ENCODE measurements at places on chromosomes 4 and X. TPM values are rescaled to one million over a fixed set of nuclear protein-coding genes. Genes with fewer than 3 reads are reported as not detected.

The SPANXC gene
- not detected for total RNA-seq

The CXorf58 gene
- not detected for total RNA-seq

The HSPA4L gene
- 8.0 TPM for total RNA-seq

The LRBA gene
- 25.3 TPM for total RNA-seq

The GUCY1A1 gene
- 0.48 TPM for total RNA-seq

The SLC6A8 gene
- total RNA-seq: 57.9 TPM

The GAGE2A gene
- total RNA-seq: not detected

The PCYT1B gene
- total RNA-seq: 6.3 TPM

The FAM9B gene
- not detected for total RNA-seq

The FTSJ1 gene
- total RNA-seq: 64.4 TPM

The L1CAM gene
- 347 TPM for total RNA-seq

The EPGN gene
- 0.77 TPM for total RNA-seq

DNA sequence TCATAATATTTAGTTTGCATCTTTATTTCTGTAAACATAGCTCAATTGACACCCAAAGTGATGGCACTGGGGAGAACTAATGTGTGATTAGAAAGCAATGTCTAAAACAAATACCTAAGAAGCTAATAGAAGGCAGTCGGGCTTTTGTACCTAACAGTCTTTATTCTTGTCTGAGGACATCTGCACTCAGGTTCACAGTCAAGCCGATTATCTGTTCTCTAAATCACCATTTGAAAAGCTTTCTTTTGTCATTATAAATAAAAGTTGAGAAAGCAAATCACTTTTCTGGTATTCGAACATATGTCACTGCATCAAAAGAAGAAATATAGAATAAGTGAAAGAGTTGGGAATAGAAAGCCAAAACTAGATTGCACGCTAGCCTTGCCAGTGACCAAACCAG is 2037.9 kb upstream of the TENM3 start:
- no peak for DNase-seq

GRCh38 chr4:121164291-121164690 is at the start of gene TNIP3:
TSS of gene TNIP3 (minus strand) at chr4:121164321. CDS start at chr4:121164125, 196 bp downstream.
- DNase-seq: peak; percentile 54

- DNase-seq: peak; percentile 96
These were observed 45.8 kb upstream of the IL21 start for GRCh38 chr4:122666527-122667245.

- peak; percentile 83 for DNase-seq
These were observed 200.0 kb downstream of the IL1RAPL1 start for GRCh38 chrX:28787206-28787605.

DNA sequence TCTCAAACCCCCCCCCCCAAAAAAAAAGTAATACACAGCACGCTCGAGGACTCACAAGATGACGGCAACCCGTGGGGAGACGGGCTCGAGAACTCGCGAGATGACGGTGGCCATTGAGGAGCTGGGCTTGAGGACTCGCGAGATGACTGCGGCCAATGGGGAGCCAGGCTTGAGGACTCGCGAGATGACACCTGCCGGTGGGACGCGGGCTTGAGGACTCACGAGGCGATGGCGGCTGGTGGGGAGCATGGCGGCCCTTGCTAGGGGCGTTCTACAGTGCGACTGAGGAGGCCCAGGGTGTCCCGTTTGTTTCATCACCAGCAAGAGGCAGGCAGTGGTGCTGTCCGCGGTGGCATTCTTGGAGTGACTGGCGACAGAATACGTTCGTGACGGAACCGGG is 172.4 kb upstream of the MAGEB16 start:
- no peak for DNase-seq

DNA sequence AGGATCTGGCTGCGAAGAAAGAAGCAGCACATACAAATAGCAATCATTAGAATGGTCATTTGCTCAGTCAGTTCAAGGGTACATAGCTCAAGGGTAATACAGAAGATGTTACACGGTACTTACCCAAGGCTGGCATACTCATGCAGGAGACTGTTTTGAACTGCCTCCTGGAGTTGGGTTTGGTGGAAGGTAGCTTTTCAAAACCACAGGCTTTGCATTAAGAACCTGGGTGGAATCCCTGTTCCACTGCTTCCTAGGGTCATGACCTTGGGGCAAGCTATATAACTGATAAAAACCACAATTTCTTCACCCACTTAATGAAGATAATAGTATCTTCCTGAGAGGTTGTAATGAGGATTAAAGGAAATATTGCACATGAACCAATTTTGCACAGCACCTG is 36.5 kb downstream of the TBC1D9 start:
- no peak for DNase-seq

DNA sequence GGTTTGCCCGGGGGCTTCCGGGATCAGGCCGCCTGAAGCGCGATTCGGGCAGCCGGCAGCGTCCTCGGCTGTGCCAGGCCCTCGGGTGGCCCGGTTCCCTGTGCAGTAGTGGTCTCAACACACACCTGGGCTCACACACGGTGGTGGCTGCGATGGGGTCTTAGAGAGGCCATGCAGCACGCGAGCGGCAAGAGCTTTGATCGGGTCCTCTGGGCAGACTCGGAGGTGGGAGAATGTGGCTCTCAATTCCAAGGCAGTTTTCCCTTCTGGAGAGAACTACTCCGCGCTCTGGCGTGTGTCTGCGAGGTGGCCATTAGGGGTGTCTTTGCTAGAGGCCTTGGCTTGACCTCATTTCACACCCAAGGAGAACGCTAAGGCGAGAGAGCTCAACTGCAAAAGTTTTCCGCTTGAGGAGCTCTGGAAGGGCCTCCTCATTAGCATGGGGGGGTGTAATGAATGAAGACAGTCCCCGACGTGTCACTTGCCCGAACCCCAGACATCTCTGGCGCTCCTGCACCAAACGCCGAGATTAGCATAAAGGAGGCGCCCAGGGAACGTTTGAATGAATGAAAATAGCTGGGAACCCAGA is 771 bp upstream of the RBPJ start:
- peak; percentile 37 for DNase-seq

GRCh38 chr4:42676066-42676951 is 19.4 kb upstream of the ATP8A1 start:
- no peak for DNase-seq

- DNase-seq: no peak
These were observed 37.9 kb upstream of the DHX15 start for GRCh38 chr4:24622146-24622834.

GRCh38 chr4:14518136-14518535 is 484.1 kb upstream of the CPEB2 start:
- DNase-seq: no peak

DNA sequence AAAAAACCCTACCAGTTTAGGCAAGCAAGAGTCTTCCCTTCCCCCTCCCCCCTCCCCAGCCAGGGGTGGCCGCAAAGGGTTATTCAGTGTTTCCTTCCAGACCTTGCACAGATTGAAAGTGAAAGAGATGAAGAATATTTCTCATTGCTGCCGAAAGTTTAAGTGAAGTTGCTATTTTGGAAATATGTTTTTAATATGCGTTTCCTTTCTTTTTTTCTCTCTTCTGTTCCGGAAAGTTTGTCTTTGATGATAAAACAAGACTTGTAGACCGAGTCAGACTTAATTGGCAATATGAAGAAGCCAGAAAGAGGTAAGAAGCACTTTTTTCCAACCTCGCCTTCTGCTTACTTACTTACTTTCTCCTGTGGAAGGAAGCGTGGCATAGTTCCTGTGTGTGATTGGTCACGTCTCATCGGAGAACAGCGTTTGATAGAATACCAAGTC is 58.5 kb upstream of the CLCN4 start:
- DNase-seq: no peak

- no peak for DNase-seq
These were observed 1.2 kb upstream of the TADA2B start for GRCh38 chr4:7041801-7042502.

GRCh38 chrX:7047951-7048350 is 99.6 kb upstream of the STS start:
- no peak for DNase-seq

DNA sequence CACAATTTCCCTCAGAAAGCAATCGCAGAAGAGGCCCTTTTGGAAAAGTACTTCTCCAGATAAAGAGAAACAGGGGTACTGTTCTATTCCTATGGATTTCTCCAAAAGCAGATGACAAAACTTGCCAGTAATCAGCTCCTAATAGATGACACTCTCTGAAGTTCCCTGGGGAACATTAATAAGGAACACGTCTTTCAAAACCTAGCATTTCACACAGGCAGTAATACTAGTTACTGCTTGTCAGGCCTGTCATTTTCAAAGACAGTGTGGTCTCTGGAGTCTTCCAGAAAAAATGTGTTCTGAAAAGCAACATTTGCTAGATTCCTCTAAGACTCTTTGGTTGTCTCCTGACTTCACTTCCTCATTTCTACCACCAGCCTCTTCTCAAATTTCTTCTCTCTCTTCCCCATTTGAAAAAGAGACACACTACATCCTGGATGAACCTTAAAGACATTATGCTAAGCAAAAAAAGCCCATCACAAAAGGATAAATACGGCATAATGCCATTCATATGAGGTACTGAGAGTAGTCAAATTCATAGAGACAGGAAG is 47.3 kb downstream of the CHRDL1 start:
- DNase-seq: no peak

GRCh38 chr4:163072222-163072621 is 94.5 kb downstream of the NAF1 start:
- peak; percentile 14 for DNase-seq

GRCh38 chr4:184167576-184167975 is 50.1 kb downstream of the ENPP6 start:
- DNase-seq: no peak

DNA sequence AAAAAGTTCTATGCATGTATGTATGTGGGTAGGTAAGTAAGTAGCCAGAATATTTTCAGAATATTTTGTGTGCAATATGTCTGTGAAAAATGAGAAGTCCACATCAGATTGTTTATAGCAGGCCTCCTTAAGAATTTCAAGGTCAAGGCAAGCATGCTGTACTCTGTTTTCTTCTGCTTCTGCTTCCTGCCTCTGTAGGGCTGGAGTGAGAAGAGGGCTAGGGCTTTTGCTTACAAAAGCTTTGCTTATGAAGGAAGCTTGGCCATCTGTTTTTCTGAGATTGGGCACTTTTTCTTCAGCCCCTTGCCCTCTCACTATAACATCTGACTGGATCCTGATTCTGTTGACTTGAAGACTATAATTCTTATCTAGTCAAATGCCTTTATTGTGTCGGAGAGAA is 150.4 kb downstream of the EMCN start:
- no peak for DNase-seq

DNA sequence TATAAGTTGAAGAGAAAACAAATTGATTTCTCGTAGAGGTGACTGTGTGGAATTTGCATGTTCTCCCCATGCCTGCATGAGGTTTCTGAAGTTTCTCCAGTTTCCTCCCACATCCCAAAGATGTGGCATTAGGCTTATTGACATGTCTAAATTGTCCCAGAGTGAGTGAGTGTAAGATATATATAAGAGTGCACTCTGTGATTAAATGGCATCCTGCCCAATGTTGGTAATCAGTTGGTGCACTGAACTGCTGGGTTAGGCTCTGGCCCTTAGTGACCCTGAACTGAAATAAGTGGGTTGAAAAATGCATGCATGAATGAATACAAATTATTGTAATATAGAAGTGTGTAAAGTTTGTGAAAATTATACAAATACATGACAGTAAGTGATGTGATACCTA is 1106.5 kb downstream of the TECRL start:
- DNase-seq: no peak

DNA sequence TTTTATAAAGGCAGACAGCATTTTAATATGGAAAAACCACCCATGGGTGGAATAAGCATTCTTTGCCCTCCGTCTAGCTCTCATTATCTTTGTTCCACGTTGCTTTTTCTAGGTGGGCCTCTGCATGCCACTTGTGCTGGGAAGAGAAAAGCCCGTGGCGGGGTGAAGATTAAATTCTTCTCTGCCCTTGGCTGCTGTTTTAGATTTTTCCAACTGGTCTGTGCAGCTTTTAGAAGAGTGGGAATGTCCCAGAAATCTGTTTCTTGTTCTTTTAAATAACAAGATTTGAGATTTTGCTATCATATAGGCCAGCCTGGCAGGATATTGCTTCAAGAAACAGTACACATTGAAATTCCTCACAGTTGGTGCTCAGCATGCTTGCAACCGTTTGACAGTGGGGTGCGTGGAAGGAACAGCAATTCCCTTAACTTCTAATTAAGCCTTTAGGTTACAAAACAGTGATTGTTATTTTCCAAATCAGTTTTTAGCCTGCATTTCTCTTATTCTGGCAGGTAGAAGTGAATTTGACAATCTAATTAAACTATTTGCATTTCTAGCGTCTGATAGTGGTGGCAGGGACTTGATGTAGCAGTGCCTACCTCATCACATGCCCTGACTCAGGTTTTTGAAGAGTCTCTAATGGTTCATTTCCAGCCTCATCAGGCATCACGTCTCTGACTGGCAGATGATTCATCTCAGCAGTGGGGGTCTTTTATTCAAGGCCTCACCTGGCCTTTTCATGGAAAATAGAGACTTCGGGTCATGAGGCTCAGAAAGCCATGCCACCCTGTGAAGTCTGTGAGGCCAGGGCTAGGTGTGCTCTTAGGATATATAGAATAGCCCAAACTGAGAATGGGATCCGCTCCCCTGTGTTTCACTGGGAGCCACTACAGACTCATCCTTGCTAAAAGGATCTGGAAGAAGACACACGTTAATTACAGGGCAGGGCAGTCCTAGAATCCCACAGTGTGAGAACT is 50.8 kb downstream of the PPEF1 start:
- DNase-seq: no peak

GRCh38 chr4:72689923-72690322 is 120.9 kb upstream of the ADAMTS3 start:
- no peak for DNase-seq

DNA sequence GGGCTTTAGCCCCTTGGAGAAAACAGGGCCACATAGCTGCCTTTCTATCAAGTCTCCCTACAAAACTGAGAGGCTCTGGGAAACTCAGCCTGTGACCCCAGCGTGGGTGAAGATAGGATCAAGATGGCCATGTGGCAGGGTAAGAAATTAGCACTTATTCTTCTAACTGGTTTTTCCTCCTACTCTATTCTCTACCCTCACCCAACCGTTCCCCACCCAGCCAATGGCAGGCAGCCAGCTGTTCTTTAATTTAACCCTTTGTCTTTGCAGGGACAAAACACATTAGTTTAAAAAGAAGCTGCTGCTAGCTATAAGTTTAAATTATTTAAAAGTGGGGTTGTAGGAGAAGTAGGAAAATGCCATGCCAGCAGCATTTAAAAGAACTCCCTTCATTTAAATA is 2.8 kb downstream of the CLCN5 start:
- DNase-seq: no peak

- DNase-seq: peak; percentile 87
These were observed 373.4 kb downstream of the PDGFC start for GRCh38 chr4:156598138-156598681.

DNA sequence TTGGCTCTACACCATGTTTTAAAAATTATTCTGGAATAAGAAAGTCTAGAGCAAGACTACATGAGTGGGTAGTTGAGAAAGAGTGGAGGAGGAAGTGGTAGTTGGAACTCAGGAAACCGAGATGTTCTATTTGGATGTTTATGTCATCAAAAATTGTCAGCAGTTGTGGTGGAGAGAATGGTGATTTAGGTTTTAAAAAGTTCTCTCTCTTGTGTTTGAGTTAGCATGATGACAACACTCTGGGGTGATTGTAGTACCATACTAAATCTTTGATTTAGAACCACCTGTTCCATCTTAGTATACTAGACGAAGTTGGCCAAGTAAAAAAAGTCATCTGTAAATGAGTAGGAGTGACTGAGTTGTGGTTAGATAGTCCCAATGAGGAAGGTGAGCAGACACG is 40.7 kb downstream of the KLHL2 start:
- no peak for DNase-seq

All from astrocyte (in vitro differentiated cells and primary cell).